ENCODE measurements at places on chromosomes 16 and 17. TPM values are rescaled to one million over a fixed set of nuclear protein-coding genes. Genes with fewer than 3 reads are reported as not detected.
A peak's percentile ranks its signal among the peaks of the same experiment; 100 is the strongest.

AXIN2 gene
- total RNA-seq = 5.9 TPM

NME2 gene
- 602 TPM for total RNA-seq

KRTAP4-4 gene
- total RNA-seq = not detected

TOM1L2 gene
- total RNA-seq = 26.9 TPM

ZNF768 gene
- total RNA-seq = 21.0 TPM

ABCC3 gene
- total RNA-seq = not detected

CCL15 gene
- not detected for total RNA-seq

GRCh38 chr16:50709980-50710379 lies 16.6 kb downstream of the NOD2 start:
- no peaks in the 10 kb centered on the region for H3K27me3 ChIP-seq
- H3K36me3 ChIP-seq = peaks cover 15% of the 10 kb centered on the region
- peaks cover 62% of the 10 kb centered on the region for H3K4me1 ChIP-seq
- peak overlapping the region; percentile 6 for H3K4me3 ChIP-seq
- no peak overlapping the region for H3K27ac ChIP-seq

DNA sequence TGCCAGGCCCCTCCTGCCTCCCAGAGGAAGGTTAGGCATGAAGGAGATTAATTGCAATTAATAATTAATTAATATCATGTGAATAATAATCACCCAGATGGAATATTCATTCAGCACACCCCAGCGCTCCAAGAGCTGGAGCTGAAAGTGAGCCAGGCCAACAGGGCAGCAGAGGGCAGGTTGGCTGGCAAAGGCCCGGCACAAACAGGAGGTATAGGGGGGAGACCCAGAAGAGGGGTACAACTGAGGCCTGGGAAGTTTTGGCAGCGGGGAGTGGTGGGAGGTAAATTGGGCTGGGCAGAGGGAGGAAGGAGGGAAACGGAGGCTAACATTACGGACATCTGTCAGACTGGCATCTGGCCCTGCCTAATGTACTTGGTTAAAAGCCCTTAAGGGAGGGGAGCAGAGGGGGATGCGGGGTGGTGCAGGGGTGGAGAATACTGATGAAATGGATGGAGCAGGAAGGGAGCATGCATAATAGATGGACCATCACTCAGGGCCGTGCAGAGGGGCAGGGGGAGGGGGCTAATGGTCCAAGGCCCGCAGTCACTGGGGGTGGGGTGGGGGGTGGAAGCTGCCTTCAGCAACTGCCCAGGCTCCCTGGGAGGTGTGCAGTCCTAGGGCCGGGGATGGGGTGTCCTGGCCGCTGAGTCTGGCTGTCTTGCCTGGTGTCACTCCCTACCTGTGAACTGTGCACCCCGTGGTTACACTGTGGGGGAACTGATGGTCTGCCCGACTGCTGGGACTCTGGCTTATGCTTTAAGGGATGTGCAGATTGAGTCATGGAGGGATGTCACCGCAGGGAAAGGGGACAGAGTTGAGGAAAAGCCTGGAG lies 1.9 kb downstream of the ADAM11 start:
- no peak for DNase-seq
- peaks cover 29% of the 10 kb centered on the region for H3K27me3 ChIP-seq
- no peaks in the 10 kb centered on the region for H3K36me3 ChIP-seq
- H3K4me1 ChIP-seq = no peaks in the 10 kb centered on the region

GRCh38 chr16:24863582-24864437 lies 18.0 kb downstream of the SLC5A11 start:
- H3K36me3 ChIP-seq = peaks cover 1% of the 10 kb centered on the region

DNA sequence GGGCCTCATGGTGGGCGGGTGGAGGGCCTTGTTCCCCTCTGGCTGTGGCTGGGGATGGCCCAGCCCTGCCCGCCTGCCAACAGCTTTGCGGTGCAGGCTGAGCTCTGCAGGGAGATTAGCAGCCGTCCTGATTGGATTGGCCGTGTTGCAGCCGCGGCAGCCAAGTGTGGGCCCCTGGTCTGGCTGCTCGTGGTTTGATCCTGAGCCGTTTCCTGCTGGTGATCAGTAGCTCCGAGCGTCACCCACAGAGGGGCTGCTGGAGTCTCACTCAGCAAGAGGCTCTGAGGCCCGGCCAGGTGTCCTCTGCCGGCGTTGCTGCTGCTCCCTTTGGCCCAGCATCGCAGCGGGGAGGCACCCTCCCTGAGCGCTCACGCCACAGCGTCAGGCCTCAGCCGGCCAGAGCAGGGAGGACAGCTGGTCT lies 32.5 kb downstream of the BAIAP2 start:
- H3K4me1 ChIP-seq = no peaks in the 10 kb centered on the region
- no peaks in the 10 kb centered on the region for H3K36me3 ChIP-seq
- DNase-seq = no peak
- H3K27me3 ChIP-seq = no peaks in the 10 kb centered on the region
- H3K4me3 ChIP-seq = no peak overlapping the region

- peak overlapping the region; percentile 98 for H3K4me3 ChIP-seq
- H3K27me3 ChIP-seq = no peaks in the 10 kb centered on the region
- peaks cover 3% of the 10 kb centered on the region for H3K36me3 ChIP-seq
- DNase-seq = no peak
These were observed 3.4 kb downstream of the MNT start for GRCh38 chr17:2397247-2398171.

DNA sequence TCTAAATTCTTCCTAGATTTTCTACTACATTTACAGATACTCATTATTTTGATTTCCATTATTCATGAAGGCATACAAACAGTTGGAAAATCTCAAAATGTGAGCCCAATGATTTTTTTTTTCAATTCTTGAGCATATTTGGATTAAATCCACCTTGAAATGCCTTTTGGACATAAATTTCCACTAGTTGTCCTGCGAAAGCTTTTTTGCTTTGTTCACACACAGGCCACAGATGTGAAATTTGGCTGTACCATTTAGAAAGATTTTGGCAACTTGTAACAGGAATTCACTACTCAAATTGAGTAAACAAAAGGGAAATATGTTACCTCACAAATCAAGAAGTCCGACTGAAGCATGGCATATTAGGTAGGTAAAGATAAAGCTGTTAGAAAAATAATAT lies 1631.0 kb downstream of the CDH8 start:
- no peak overlapping the region for H3K27ac ChIP-seq
- no peaks in the 10 kb centered on the region for H3K4me1 ChIP-seq

DNA sequence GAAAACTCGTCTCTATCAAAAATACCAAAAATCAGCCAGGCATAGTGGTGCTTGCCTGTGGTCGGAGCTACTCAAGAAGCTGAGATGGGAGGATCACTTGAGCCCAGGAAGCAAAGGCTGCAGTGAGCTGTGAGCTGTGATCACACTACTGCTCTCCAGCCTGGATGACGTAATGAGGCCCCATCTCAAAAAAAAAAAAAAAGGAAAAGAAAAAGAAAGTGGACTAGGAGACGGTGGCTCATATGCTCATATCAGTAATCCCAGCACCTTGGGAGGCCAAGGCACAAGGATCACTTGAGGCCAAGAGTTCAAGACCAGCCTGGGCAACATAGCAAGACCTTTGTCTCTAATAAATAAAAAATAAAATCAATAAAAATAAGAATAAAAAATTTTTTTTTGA lies 8.8 kb upstream of the SUMO2 start:
- no peak for DNase-seq
- no peaks in the 10 kb centered on the region for H3K36me3 ChIP-seq

GRCh38 chr17:8847891-8848290 lies 19.6 kb downstream of the PIK3R6 start:
- H3K4me3 ChIP-seq = no peak overlapping the region
- H3K4me1 ChIP-seq = no peaks in the 10 kb centered on the region
- no peak for DNase-seq
- no peak overlapping the region for H3K27ac ChIP-seq
- H3K27me3 ChIP-seq = no peaks in the 10 kb centered on the region
- peaks cover 2% of the 10 kb centered on the region for H3K36me3 ChIP-seq

DNA sequence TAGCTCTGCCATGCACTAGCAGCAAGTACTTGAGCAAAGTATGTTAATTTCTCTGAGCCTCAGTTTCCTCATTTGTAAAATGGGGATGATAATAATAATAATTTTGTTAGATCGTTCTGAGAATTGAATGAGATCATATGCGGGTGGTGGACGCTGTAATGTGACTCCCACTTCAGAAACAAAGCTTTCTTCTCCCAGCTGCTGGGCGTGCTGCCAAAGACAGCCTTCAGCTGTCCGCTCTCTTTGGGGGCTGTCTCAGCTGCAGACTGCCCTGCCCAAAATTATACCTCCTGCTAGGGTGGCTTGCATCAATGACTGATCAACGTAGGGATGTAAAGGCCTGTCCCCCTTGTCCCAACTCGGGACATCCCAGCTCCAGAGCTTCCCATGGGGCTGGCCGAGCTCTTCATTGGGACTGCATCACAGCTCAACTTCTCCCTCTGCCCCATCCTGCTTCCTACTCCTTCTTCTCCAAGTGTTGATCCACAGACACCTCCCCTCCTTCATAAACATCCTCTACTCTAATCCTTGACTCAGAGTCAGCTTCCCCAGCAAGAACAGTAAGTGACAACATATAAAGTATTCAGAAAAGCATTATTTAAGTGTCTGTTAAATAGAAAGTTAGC lies 30.7 kb upstream of the CDH5 start:
- peaks cover 19% of the 10 kb centered on the region for H3K27me3 ChIP-seq
- no peak overlapping the region for H3K4me3 ChIP-seq
- no peaks in the 10 kb centered on the region for H3K4me1 ChIP-seq

- no peak overlapping the region for H3K27ac ChIP-seq
- H3K4me3 ChIP-seq = no peak overlapping the region
- DNase-seq = no peak
- H3K4me1 ChIP-seq = peaks cover 9% of the 10 kb centered on the region
- no peaks in the 10 kb centered on the region for H3K27me3 ChIP-seq
These were observed 24.0 kb upstream of the CDC42EP4 start for GRCh38 chr17:73335591-73336407.

Data from activated T-cell treated with anti-CD3 and anti-CD28 coated beads, Interleukin-2, amount 50 U/mL, for 72 hours (primary cell).